ENCODE measurements at places on chromosomes 1 and 21.
A peak's percentile ranks its signal among the peaks of the same experiment; 100 is the strongest.

DNA sequence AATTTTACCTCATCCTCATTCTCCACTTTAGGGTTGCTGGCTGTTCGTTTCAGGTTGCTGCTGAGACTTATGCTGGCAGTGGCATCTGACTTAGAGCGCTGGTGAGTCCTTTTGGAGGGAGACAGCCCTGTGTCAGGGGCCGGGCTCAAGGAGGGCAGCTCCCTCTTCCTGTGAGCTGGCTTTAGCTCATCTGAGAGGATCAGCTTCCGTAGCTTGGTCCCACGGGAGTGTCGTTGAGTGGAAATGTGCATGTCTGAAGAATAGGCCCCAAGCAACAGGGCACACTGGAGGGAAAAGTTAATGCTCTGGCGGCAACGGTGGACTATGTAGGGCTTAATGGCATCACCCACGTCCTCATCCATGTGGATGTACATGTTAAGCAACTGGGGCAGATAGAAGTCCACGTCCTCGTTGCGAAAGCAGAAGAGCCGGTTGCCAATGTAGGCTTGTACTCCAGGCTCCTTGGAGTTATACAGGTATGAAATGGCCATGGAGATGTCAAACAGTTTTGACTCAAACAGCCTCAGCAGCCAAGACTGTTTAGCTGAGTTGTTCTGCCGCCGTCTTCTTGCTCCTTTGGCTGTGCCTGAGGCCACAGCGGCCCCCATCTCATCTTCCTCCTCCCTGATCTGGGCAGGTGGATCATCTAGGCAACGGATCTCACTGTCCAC lies 11.5 kb downstream of the PI4KB start:
- DNase-seq, result no peak

GRCh38 chr1:228487336-228488124 lies at the start of gene RNF187:
TSS of gene RNF187 (plus strand) at chr1:228487382.
- no peak for DNase-seq

DNA sequence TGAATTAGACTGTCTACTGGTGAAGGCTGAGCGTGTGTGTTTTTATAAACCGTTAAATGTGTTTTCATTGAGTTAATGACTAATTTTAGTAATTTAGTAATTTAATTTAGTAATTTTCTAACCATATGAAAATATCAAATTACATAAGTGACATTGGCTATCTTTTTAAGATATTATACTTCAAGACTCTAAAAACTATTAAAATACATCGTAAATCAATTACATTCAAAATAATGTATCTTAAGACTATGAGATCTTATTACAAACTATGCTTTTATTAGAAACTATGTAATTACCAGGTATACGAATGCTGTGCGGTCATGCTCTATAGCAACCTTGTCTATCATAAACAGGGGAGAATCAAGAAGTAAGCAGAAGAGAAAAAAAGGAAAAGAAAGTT lies 21.6 kb downstream of the MAP3K21 start:
- DNase-seq, result no peak

DNA sequence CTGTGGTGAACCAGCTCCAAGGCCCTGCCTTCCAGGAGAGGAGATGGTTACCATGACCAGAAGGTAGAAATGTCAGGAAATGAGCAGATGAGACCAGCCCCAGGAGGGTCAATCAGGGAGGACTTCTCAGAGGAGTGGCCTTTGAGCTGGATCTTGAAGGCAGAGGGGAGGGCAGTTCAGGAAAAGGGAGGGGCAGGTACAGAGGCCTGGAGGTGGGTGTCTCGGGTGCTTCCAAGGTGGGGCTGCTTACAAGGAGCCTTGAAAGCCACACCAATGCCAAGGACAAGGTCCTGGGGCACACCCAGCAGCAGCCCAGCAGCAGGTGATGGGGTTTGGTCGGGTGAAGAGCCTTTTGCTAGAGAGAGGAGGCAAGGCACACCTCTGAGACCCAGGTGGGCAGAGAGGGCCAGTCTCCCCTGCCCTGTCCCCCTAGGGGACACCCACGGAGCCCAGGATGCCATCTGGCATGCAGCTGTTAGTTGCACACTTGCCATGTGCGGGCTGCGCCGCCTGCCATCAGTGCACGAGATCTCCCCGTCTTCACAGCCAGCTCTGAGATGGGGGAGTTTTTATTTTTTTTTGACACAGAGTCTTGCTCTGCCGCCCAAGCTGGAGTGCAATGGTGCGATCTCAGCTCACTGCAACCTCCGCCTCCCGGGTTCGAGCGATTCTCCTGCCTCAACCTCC lies 18.5 kb downstream of the SLC66A1 start:
- no peak for DNase-seq

GRCh38 chr1:168007691-168008090 lies 70.8 kb upstream of the MPC2 start:
- DNase-seq, result no peak

- no peak for DNase-seq
These were observed 72.0 kb downstream of the NPHP4 start for GRCh38 chr1:5920201-5920600.

DNA sequence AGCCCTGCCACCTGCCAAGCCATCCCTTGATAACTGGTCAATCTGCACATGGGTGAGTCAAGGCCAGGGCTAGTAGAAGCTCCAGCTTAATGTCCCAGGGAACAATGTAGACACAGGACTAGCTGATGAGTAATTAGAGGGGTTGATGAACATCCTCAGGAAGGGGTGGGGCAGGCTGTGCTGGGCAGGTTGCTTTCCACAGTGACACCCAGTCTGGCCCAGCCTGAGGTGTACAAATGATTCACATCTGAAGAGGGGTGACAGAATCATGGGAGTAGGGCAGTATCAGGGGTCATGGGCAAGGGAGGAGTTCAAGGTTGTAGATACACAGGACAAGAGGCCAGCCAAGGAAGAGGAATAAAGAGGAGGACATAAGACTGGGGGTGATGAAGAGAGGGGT lies 4.3 kb downstream of the LPAR3 start:
- DNase-seq, result no peak

- DNase-seq, result no peak
These were observed 209.9 kb downstream of the SDCCAG8 start for GRCh38 chr1:243465738-243466137.

DNA sequence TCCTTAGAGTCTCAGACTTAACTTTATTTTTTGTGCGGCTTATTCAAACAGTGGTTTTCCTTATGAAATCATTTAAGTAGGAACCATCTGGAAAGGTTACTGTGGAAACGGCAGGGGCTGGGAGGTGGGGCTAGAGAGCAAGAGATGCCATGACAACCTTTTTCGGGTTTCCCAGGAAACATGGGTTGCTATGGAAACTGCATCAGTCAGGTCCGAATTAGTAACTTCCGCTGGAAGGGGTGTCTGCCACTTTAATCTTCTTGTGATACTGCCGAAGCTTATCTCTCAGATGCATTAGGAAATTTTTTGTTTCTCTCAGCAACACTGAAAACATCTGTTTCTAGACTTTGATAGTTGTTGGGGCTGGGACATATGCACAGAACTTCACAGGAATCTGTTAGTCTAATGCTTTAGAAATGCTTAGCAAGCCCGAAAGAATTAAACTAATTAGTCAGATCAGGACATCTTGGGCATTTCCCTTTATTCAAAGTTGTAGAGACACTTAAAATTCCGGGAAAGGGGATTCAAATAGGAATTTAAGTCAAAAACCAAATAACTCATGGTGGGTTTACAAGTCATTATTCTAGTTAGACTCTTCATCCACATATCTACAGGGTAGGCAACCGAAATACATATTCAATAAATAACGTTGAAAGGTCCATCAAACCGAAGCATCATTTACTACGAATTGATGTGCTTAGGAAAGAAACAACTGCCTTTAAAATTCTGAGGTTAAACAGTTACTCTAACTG lies 2.6 kb downstream of the KCNA3 start:
- no peak for DNase-seq

DNA sequence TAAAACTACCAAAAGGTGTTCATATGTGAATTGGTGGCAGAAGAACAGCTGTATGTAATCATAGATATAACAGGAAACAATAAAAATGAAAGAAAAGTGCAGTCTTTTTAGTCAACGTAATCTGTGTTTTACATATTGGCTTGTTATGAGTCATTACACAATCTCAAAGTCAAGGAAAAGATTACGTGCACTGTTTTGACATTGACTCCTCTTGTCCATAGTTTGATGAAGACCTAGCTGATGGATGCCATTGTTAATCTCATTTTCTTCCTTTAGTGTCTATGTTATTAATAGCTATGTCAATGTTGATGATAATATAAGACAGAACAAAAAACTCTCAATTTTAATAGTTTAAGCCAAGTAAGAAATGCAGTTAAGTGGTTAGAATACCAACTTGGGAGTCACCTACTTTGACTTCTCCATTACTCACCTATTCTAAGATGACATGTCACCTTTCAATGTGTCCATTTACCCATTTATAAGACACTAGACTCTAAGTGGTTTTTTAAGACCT lies 84.5 kb upstream of the SAMSN1 start:
- DNase-seq, result no peak

DNA sequence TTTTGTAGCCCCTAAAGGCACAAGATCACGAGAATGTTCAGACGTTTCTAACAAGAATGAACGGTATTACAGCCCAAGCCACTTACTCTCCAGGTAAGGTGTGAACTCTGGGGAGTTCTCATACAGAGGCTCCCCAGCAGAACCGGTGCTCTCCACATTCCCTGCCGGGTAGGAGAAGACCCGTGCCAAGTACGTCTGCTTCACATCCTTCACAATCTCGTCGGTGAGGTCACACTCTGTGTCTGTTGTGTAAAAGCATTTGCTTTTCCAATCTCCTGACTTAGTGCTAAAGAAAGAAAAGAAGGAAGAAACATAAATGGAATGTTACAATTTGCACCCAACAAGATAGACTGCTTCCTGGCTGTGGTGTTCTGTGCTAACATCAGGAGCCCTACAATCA lies 5.7 kb downstream of the F3 start:
- DNase-seq, result no peak

- DNase-seq, result no peak
These were observed 116.6 kb upstream of the IVNS1ABP start for GRCh38 chr1:185433667-185434066.

GRCh38 chr1:113930499-113931161 lies 1.5 kb downstream of the HIPK1 start:
- DNase-seq, result peak; percentile 13

Data from globus pallidus (tissue), 1 donor.